Forelimb muscle (tissue), 1 donor: ENCODE measurements at places on chromosomes 13 and 19.

DNA sequence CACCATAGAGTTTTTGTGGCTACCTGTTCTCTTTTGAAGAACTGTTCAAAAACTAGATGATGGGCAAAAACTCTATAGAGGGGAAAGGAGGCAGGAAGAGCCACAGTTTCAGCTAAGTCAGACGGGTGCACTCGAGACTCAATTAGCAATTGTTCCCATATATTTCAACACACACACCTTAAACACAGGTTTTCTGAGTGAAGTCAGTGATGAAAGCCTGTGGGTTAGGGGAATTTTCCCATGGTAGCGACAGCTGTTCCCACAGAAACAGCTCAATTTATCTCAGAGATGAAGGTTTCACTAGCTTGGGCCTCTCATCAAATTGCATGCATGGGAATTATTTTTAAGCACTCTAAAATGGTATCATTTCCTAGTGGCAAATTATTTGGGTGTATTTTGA is 143.4 kb downstream of the ZIC5 start:
- DNase-seq = no peak

- no peak for DNase-seq
Measured at GRCh38 chr13:60441761-60442160, 44.7 kb downstream of the TDRD3 start.

DNA sequence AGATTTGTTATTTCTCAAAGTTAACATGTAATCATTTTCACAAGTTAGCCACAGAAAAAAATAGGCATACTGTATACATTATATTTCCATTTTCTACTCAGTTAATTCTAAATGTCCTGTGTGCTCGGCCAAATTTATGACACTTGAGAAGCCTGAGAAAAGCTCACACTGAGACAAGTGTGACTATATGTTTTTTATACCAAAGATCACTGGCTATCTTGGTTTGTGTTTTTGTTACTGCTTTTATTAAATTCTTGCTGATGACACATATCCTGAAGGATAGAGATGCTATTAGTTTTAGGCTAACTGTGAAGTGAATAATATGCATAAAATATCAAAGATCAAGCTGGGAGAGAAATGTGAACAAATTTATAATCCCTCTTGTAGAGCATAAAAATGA is 49.3 kb upstream of the IL17D start:
- no peak for DNase-seq

DNA sequence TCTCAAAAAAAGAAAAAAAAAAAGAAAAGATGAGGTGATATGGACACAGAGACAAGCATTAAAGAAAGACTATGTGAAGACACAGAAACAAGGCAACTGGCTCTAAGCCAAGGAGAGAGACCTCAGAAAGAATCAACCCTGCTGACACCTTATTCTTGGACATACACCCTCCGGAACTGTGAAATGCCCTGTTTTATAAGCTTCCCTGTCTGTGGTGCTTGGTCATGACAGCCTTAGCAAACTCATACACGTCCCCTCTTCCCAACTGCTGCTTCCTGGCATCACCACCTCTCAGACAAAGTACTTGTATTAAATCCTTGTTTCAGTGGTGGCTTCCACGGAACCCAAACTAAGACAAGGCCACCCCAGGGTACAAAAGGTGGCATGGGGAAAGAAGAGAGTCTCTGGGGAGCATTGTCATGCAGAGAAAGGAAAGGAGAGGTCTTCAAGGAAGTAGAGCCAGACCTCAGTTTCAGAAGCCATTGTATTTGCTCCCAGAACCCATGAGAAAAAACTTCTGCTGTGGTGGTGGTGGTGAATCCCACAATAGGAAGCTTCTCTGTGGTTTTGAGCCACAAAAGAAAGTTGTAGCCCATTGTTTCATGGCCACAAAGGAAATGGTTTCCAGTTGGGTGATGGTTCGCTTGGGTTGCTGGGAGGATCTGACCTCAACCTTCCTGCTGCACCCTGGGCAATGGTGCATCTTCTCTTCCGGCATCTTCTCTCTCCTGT is 16.3 kb upstream of the TSPAN16 start:
- DNase-seq = no peak

GRCh38 chr13:33838647-33839046 is 20.7 kb downstream of the RFC3 start:
- no peak for DNase-seq

DNA sequence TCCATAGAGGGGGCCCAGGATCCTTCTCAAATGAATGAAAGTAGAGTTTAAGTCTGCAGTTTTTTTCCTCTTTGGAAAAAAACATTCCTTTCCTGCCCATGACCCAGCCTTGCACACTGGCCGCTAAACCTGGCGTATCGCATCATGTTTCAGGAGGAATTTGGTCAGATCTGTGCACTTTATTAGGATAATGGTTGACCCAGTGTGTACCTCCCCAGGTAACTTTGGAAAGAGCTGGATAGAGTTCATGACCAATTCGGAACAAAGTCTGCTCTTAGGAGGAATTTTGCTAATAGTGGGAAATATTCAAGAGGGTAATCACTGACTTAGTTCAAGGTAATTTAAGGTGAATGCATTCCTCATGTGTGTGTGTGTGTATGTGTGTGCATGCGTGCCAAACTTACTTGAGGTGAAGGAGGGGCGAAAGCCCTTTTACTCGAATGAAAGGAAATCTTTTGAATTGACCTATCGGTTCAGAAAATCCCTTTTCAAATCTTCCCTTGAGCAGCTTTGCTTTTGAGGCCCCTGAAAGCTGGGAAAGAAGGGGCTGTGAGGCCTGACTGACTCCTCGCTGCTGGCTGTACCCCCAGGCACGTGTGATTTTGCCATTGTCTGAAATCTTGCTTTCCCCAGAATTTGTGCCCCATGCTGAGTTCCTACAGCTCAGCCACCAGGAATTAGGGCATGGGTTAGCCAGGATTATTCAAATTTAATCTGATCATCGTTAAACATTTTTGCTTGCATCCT is 46.3 kb downstream of the SIPA1L3 start:
- DNase-seq = no peak

DNA sequence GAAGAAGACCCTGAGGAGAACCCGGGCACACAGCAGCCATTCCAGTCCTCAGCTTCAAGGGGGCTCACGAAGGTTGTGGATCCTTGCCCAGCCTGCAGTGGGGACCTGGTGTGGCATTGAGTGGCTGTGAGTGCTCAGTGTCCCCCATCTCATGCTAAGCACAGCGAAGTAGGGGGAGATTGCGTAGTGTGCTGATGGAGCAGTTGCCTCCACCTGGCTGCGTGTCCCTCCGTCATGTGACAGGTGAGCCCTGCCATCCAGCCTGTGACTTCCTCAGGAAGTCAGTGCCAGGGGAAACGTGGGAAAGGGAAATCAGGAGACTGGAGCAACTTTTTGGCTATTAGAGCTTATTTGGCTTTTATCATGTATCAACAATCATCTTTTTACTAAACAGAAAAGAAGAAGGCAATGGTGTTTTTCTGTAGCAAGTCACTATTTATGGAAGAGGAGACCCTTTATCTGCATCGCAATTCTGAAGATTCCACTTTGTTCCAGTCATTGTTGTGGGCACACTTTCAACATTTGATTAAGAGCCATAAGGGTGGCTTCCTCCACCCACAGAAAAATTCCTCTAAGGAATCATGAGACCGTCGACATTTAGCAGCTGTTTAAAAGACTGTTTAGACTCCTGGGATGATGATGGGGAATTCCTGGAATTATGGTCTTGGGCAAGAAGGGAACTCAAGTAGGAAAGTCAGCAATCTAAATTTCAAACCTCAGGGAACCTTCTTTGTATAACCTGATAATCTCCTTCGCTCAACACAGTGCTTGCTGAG is 126.8 kb upstream of the SPATA13 start:
- no peak for DNase-seq

DNA sequence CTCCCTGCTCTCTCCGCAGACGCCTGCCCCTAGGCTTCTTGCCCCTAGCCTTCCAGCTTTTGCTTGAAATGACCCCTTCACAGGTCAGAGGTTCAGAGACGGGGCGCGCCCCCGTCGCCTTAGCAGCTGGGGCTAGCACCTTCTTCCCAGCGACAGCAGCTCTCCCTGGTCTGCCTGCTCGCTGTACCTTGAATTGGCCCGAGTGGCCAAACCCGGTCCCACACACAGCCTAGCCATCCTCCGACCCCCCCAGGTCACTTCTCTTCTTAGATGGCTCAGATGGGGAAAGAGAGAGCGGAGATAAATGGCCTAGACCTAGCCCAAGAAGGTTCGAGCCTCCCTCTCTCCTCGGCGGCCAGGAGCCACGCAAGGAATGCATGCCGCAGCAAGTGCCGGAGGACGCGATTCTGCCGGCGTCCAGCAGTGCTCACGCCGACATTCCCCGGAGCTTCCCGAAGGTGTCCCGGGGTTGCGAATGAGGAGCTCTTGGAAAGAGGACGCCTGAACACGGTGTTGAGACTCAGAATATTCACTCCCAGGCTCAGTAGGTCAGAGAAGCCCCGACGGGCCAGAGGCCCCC is 1.3 kb downstream of the CDX2 start:
- DNase-seq = no peak
